ENCODE measurements at places on chromosomes 3 and 15.

GRCh38 chr3:112417696-112418318, 81.5 kb downstream of the BTLA start:
- no peak for DNase-seq

DNA sequence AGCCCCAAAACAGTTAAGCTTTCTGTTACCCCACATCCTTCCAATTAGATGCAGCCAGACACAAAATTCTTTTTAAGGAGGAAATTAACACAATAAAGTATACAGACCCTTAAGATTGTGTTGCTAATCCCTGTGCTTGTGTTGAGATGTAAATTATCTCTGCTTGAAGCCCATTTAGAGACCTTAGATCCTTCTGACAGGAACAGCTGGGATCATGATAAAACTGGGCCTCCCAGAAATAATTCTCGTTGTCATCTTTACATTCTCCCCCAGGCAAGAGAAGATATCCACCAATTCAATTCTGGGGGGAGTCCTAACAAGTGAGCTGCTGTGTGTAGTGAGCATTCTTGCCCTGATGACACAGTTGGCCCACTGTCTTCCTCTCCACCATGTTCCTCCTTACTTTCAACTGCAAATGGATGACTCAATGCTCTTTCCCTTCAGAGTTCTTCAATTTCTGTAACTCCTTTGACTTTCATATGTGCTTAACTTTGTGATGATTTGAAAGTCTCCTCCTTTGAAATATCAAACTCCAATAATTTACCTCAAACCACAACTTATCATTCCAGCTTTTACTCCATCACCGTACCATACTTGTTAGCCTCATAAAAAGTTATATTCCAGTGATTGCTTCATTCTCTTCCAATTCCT, 186.6 kb downstream of the RAP2B start:
- DNase-seq: no peak

DNA sequence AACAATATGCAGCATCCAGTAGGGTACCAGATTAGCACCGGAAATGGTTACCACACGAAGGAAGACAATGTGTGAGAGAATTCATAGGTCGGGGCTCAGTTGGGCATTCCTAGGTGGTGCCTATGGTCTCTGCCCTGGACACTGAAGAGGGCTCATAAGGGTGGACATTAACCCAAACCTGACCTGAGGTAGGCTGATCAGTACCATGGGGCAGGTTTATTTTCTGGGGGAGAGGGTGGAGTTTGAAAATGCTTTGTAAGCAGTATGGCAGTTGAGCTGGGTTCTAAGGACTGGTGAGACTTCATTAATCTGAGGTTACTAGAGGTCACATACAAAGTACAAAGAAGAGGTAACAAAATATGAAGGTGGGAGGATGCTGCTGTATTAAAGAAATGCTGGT, 68.4 kb downstream of the RPL22L1 start:
- DNase-seq: no peak

DNA sequence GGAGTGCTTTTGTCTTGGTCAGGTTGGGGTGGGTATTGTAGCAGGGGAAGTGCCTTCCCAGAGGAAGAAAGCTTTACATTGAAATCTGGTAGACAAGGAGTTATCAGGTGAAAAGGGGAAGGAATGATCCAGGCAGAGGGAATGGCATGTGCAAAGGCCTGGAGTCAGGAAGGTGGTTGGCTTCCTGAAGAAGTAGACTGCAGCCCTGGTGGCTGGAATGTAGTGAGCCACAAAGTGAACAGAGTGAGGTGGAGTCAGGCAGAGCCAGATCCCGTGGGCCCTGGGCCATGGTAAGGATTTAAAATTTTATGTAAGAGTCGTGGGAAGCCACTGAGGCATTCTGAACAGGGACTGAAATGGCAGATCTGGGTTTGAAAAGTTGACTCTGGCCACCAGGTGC, 58.3 kb downstream of the RAB11A start:
- DNase-seq: no peak

DNA sequence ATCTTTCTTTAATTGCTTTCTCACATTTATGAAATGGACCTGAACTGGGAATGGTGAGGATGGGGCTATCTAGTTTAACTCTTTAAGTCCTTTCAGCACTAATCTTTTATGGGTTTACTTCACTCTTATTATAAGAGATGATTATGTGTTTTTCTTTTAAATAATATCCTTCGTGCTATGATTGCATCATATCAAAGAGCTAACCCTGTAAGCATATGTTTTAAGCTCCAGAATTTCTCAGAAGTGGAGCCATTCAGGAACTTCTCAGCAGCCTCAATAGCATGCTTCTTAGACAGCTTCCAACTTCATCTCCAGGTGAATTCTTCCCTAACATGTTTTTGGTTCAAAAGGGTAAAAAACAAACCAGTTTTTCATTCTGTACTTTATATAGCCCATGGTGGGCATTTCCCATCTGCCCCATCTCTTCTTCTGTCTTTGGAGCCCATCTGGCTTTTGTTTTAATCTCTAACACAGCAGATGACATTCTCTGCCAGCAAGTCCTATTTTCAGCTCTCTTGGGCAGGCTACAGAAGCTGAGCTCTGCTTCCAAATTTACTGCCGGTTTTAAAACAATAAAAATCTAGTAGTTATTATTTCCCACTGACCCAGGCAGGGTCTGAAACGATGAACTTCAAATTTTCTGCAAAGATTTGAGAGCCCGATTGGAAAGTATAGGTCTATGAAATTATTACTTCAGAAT, 26.8 kb upstream of the IL1RAP start:
- DNase-seq: no peak

DNA sequence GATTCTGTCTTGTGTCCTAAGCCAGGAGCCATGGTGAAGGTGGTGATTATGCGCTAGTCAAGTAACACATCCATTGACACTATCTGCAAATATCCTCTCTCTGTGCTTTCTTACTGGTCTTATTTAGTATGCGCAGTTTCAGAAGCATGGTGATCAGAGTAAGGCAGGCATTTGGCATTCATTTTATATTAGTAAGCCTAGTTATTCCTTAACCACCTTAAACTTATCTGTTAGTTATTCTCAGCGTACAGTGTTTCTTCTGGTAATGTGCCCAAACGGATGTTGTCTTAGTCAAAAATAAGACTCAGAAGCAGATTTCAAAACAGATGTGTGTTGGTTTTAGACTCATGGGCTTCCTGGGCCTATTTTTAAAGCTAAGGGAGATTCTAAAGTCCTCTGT, 329.2 kb downstream of the GRM7 start:
- peak; percentile 27 for DNase-seq

DNA sequence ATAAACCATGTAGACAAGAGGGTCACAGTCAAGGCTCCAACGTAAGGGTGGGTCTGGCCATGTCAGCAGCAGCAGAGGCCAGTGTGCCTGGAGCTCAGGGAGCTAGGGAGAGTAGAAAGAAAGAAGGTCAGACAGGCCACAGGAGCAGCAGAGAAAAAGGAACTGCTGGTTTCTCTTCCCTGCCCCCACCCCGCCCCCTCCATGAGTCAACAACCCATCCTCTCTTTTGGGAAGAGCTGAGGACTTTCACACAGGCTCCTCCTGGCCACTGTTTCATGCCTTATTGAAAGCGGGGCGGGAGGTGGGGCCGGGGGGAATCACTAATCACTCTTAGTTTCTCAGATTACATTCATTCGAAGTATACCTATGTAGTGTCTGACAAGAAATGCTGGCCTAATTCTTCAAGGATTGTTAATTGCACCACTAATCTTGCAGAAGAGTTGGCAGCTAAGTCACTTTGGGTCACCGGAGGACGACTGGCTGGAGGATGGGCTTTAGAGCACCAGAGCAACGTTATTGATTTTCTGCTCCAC, 9.1 kb upstream of the SCG3 start:
- DNase-seq: no peak

- no peak for DNase-seq
Measured at GRCh38 chr15:44780608-44781007, 44.3 kb downstream of the TRIM69 start.

DNA sequence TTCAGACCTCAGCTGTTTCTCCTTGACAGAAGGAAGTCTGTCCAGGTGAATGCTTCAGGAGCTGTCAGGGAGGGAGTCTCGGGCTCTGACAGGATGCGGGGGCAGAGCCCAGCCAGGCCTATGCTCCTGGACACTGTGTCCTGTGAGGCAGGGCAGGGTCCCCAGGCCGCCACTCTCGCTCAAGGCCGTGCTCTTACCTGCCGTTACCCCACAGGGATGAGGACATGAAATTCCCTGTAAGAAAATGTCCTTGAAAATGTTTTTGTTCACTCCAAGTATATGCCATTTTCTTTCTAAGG, 63.9 kb downstream of the BOC start:
- DNase-seq: no peak

DNA sequence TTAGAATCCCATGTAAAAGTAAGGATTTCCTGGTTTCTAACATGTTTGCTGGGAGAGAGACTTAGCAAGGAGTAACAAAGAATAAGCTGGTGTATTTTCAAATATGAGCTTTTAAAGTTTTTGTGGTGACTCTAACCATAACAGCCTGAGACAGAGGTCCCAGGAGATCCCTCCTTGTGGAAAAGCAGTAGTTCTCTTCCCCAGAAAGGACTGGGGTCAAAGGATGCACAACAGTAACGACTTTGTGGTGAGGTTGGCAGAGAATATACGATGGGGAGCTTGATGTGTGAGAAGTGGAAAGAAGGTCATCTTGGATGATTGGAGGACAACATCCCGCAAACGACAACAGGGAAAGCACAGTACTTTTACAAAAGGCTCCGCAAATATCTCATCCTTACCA, 38.2 kb downstream of the ABHD5 start:
- DNase-seq: no peak

DNA sequence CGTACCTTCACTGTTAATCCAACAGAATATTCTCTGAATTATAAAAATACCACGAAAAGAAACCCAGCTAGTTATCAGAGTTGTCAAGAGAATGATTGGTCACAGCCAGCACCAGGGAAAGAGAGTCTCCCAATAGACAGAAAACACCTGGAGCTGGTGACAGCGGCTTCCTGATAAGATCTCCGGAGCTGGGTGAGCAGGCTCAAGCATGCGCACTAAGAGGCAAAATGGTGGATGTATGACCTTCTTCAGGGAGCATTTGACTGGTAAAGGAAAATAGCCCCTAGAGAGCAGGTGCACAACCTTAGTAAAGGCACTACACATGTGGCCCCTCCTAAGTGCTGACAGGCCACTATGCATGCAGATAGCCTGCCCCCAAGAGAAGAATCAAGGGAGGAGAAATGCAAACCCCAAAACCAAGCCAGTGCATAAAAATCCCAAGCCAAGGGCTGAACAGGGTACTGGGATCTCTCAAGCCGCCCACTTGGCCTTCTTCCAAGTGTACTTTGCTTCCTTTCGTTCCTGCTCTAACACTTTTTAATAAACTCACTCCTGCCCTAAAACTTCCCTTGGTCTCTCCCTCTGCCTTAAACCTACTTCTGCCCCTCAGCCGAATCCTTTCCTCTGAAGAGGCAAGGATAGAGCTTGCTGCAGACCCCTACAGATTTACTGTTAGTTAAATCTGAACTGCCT, 93.2 kb downstream of the UACA start:
- no peak for DNase-seq

Measured in GM12865 (cell line).